ENCODE measurements at places on chromosomes 5 and 9.

GRCh38 chr9:104991144-104991953 lies 63.4 kb upstream of the ABCA1 start:
- DNase-seq = peak; percentile 57

DNA sequence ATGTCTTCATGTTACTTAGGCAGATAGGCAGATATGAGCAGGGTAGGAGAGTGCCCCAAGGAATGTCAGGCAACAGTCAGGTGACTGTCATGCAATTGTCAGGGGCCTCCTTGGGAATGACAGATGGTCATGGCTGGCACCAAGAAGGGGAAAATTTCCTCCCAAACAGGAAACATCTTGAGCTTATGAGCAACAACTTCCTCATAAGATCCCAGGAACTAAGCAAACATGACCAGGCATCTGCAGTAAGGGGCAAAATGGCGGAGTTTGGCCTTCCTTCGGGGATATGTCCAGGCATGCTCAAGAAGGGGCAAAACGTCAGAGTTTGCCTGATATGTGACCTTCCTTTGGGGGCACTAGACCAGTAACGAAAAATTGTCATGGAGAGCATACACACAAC lies 591.8 kb downstream of the PDE4D start:
- no peak for DNase-seq

DNA sequence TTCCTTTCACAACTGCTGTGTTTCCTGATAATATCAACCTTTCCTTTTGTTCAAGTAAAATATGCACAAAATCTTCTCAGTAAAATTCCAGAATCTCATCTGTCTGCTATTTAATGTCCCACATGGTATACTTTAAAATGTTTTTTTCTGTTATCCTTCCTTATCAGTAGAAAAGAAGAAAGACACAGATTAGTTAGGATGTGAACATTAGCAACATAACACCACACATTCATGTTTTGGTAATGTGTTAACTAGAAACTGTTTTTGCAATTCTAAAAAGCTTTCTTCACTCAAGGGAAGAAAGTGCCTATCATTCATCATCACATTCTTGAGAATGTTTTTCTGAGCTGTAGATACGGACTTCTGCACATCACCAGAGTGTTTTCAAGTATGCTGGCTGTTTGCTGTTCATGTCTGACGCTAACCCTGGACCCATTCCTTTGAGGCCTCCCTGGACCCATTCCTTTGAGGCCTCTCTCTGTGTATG lies 10.5 kb upstream of the ARSB start:
- DNase-seq = no peak

- DNase-seq = no peak
Observed at GRCh38 chr9:135606885-135607259, 32.5 kb downstream of the GLT6D1 start.

GRCh38 chr5:2557435-2557834 lies 194.0 kb downstream of the IRX2 start:
- no peak for DNase-seq

GRCh38 chr5:169862391-169862811 lies 117.9 kb downstream of the INSYN2B start:
- DNase-seq = no peak

DNA sequence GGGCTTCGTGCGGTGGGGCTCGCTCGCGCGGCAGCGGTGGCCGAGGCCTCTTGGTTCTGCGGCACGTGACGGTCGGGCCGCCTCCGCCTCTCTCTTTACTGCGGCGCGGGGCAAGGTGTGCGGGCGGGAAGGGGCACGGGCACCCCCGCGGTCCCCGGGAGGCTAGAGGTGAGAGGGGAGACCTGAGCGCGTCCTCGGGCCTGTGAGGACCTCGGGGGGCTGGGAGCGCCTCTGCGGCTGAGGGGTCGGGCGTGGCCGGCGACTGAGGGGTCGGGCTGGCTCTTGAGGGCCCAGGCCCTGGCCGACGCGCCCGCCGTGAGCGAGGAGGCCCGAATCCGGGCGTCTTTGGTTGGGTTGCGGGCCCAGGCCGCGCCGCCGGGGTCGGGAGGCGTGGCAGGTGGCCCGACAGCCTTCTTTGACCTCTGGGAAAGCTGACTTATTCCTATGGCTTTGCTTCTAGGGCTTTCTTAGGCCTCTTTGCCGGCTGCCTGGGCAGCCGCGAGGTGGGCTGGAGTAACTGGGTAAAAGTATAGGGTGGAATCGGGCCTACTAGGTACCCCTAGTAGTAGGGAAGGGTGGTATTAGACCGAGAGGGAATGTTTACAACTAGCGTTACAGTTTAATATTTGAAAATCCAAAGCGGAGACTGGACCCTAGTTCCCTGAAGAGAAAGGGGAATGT lies at the start of gene CANX:
Gene CANX (plus strand): TSS at position 33 of the 681 bp plus-strand sequence. CDS start 6,715 bp downstream, outside the sequence.
- DNase-seq = no peak

DNA sequence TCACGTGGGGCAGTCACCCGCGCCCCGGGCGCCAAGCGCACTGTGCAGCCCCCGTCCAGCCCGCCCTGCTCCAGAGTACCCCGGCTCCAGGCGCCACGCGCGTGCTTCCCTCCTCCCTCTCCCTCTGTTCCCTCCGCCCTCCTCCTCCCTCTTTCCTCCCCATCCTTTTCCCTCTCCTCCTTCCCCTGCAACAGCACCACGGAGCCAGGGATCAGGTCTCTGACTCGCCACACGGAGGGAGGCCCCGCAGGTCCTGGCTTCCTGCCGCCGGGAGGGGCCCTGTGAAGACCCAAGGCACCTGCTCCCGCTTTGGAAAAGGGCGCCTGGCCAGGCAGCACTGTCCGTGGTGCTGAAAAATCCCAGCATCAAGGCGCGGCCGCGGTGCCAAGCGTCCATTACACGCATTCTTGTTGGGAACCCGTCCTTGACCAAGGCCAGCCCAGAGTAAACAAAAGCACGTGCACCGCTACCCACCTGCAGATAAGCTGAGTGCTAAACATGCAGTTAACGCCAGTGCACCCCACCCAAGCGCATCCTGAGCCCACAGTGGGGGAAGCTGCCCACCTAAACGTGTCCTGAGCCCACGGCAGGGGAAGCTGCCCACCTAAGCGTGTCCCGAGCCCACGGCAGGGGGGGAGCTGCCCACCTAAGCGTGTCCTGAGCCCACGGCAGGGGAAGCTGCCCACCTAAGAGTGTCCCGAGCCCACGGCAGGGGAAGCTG lies 21.7 kb downstream of the SLC6A18 start:
- DNase-seq = no peak

DNA sequence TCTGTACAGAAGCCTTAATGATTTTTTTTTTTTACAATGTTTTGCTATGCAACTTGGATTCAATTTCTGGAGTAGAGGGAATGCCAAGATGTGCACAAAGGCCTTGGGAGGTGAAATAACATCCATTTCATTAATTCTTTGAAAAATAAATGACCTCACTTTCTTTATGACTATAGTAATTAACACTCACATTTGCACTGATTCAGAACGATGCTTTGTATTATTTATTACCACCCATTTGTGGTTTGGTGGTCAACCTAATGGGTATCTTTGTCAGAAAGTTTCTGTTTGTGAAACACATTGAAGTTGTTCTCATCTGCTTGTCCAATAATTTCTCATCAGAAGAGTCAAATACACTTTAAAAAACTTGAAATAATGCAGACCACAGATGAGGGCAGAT lies 169.3 kb downstream of the NTRK2 start:
- DNase-seq = no peak

Measured in stromal cell of bone marrow (primary cell).